ENCODE measurements at places on chromosomes 4 and X.
A peak's percentile ranks its signal among the peaks of the same experiment; 100 is the strongest.

- DNase-seq = peak; percentile 69
- H3K27ac ChIP-seq = peak overlapping the region; percentile 63
Measured at GRCh38 chrX:71532078-71532752, 689 bp upstream of the OGT start.

- no peak overlapping the region for H3K4me3 ChIP-seq
- DNase-seq = no peak
- no peaks in the 10 kb centered on the region for H3K27me3 ChIP-seq
- peaks cover 37% of the 10 kb centered on the region for H3K4me1 ChIP-seq
Measured at GRCh38 chr4:173187732-173188131, 19.1 kb downstream of the GALNT7 start.

DNA sequence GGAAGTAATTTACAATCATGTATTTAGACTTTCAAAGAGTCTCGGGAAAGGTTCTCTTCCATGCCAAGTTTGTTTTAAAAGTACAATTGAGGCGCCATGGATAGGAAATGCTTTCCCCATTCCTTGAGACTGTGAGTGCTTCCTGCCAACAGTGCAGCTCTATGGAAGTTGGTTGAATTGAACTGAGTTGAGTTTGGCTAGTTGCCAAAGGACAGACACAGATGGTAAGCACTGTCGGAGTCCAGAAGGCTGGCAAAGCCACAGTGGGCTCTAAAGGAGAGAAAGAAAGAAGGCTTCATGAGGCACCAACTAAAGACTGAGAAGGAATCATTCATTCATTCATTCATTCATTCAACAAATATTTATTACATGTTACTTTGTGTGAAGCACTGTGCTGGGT lies 4.3 kb upstream of the KCNE5 start:
- no peak overlapping the region for H3K4me3 ChIP-seq
- H3K27ac ChIP-seq = no peak overlapping the region
- H3K4me1 ChIP-seq = peaks cover 7% of the 10 kb centered on the region

GRCh38 chr4:102564399-102565059 lies 63.4 kb downstream of the NFKB1 start:
- H3K4me3 ChIP-seq = no peak overlapping the region
- no peak for DNase-seq
- peaks cover 4% of the 10 kb centered on the region for H3K36me3 ChIP-seq
- H3K27ac ChIP-seq = no peak overlapping the region
- H3K4me1 ChIP-seq = no peaks in the 10 kb centered on the region

GRCh38 chrX:31245714-31246113 lies 173.9 kb upstream of the FTHL17 start:
- H3K4me3 ChIP-seq = no peak overlapping the region
- no peaks in the 10 kb centered on the region for H3K36me3 ChIP-seq
- no peaks in the 10 kb centered on the region for H3K27me3 ChIP-seq
- no peak overlapping the region for H3K27ac ChIP-seq
